ENCODE measurements at places on chromosomes 12 and 14.

GRCh38 chr12:12975322-12976077 is 23.5 kb upstream of the GPRC5D start:
- no peak for DNase-seq

- DNase-seq: no peak
Observed at GRCh38 chr14:34029921-34030334, 79.1 kb upstream of the EGLN3 start.

GRCh38 chr14:77083082-77083481 is 15.0 kb upstream of the CIPC start:
- DNase-seq: no peak

- no peak for DNase-seq
Observed at GRCh38 chr12:121964813-121965643, 46.6 kb downstream of the CFAP251 start.

DNA sequence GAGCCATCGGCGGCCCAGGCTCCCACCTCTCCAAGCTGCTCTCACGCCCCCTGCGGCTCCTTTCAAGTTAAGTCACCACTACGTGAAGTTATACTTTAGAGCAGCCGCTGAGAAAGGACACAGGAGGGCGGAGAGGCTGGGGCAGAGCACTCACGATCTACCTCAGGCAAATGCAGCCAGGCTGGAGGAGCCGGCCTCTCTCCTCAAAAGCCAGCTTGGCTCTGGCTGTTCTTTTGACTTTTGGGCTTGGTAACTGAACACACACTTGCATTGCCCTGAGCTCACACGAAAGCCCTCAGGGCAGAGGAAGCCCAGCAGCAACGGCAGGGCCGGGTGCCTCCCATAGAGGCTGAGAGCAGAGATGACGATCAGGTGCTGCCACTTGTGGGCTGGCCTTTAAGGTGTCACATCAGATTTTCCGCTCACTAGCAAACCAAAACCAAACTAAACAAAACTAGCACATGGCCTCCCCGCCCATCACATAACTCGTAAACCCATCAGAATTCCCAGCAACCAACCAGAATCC is 75.2 kb downstream of the PITPNM2 start:
- peak; percentile 34 for DNase-seq

GRCh38 chr12:27297566-27297965 is 35.1 kb upstream of the BMAL2 start:
- no peak for DNase-seq

DNA sequence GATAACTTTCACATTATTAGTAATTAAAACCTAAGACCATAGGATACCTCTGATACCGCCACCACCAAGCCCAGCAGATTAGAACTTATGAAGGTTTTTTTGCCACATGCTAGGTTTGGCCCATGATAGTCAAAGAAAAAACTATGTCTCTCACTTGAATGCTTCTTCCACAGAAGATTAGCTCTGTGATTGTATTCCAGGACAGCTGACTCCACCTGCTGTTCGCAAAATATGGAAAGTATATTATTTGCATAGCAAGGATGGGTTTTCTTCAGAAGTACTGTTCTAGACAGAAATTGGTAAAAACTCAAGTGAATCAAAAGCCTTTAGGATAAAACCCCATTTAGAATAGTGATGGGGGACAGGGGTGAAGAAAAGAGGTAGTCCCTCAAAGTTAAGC is 42.2 kb downstream of the PPFIBP1 start:
- no peak for DNase-seq

All from stimulated activated CD4-positive, alpha-beta T cell treated with anti-CD3 and anti-CD28 coated beads, Interleukin-1b, Interleukin-23, amount 100 ng/mL, for 1 hour (primary cell).